Astrocyte of the hippocampus (primary cell): ENCODE measurements at places on chromosomes 12 and 14.

DNA sequence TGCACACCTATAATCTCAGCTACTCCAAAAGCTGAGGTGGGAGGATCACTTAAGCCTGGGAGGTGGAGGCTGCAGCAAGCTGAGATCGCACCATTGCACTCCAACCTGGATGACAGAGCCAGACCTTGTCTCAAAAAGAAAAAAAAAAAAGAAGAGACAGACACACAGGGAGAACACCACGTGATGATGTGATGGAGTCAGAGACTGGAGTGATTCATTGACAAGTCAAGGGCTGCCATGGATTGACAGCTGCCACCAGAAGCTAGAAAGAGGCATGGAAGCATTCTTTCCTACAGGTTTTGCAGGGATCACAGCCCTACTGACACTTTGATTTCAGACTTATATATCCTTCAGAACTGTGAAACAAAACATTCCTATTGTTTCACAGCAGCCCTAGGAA is 3.5 kb upstream of the HCFC2 start:
- DNase-seq = no peak

DNA sequence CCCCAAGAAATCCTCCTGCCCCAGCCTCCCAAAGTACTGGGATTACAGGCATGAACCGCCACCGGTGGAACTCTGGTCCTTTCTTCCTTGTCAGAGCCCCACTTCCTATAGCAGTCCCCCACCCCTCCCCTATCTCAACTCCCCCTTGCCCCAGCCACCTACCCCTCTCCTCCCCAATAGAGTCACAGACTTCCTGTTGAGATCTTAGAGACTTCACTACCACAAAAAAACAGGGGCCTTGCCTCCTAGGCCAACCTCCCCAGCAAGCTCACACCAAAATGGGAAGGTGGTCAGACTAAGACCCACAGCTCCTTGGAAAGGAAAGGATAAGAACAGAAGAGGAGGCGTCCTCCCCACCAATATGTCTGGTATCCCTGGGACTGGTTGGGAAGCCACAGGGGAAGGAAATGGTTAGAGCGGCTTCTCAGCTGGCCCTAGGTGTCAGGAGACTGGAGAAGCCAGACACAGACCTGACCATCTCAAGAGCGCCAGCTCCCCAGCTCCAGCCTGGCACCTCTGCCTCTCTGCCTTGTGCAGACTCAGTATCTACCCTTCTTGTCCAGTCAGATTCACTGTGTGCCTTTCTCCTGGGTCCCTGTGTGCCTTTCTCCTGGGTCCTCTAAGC is 8.5 kb downstream of the ITGB7 start:
- DNase-seq = no peak

DNA sequence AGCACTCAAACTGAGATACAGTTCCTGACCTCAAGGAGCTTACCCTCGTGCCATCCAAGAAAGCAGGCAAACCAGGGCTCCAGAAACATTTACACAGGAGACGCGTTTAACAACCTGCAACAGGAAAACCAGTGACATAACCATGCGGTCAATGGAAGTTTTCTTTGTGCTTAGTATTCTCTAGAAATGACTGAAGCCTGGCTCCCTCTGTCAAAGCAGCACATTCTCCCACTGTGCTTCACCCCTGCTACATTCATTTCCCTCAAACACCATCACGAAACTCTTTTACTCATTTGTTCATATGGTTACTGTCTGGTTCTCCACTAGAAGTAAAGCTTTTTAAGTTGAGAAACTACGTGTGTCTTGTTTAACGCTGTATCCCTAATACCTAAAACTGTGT is 161.3 kb upstream of the CCND2 start:
- DNase-seq = no peak

DNA sequence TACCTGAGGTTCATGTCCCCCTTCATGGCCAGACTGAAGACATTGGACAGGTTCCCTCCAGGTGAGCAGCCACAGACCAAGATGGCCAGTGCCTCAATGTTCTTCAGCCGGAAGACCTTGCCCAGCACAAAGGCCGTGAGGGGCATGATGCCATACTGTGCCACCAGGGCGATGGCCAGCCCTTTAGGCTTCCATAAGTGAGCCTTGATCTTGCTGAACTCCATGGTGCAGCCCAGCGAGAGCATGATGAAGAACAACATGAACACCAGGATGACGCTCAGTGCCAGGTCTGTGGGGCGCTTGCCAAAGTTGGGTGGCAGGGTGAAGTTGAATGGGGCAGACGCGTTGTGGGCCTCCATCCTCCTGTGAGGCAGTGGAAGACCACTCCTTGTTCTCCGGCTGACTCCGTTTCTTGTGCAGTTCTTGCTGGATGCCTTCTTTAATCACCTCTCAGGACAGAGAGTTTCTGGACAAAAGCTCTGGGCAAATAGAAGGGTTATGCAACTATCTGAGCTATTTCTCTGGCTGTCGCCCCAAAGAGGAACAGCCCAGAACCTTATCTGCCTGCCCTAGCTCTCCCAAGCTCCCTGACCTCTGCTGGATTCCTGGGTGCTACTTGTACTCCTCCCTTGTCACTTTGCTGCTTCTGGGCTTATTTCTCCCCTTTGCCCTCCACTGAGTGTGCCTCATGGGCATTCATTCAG is at the start of gene SLC10A1:
SLC10A1 (minus strand) TSS at position 445 of the 704 bp plus-strand sequence; CDS start at position 359, 86 bp downstream.
- DNase-seq = no peak

DNA sequence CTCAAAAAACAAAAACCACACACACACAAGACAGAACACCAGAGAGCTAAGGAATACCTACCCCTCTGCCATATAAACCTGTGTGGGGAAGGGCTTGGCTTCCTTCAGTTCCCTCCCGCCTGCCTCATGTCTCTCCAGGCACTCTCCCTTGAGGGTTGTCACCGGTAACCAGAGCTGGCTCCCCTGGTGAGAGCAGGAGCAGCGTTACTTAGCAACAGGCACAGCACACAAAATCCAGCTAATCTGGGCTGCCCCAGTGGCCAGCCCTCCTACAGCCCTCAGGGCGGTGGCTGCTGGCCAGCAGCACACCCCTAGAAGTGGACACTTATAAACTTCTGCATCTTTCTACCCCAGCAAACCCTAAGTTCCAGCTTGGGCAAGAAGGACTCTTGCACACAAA is 21.6 kb upstream of the NR4A1 start:
- DNase-seq = peak; percentile 82

GRCh38 chr14:74981833-74982232 is 20.9 kb upstream of the EIF2B2 start:
- DNase-seq = no peak

GRCh38 chr12:92248977-92249376 is 103.3 kb upstream of the BTG1 start:
- no peak for DNase-seq

GRCh38 chr14:33657476-33657875 is 293.4 kb downstream of the EGLN3 start:
- DNase-seq = peak; percentile 44

DNA sequence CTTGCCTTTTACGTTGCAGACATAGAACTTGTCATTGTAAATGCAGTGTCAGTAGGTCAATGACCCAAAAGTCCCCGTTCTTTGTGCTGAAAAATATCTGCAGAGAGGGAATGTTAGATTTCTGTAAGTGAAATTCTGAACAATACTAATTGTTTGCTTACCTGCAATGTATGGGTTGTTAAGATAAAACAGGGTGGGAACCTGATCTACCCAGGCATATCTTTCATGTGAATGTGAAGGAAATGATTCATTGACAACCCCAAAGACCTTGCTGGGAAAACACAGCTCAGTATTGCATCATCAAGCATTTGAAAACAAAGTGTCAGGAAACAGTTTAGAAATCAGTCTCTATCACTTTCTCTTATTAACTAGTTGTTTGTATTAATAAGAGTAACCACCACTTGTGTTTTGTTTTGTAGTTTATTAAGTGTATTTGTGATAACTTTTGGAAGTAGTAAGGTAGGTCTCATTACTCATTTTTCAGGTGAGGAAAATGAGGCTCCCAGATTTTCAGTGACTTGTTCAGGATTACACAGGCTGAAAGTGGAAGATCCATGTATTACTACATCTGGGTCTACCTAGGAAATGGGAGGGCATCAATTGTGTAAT is 57.9 kb upstream of the SLC38A2 start:
- peak; percentile 69 for DNase-seq

DNA sequence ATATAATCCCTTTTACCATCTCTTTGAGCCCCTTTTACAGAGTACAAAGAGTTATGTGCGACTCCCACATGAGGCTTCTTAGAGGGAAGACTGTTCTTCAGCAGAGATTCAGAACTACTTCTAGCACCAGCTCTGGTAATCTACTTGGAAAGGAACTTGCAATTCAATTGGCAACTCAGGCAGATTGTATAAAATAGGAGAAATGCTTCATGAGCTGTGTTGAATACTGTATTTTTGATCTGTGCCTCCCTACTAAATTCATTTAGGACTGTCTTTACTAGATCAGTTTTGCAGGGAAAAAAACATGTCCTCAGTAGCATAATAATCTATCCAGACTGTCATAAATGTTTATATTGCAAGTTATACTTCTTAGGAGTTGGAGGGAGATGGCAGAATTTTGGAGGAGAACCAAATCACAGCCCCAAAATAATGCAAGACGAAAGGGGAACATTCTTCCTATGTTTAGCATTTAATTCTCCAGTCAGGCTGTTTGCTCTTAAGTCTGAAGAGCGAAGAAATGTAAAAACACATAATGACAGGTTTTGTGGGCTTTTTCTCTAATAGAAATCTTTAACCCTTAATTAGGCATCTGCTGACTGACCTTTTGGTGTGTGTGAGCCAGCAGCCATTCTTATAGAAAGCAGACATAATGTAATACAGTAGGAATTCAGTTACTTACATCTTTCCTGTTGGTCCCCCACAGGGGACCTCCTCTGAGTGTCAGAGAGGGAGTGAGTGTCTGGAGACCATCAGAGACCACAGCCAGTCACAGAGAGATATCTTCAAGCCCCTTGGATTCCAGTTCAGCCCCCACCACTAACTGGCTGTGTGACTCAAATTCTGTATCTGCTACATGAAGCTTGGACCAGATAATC is 3.9 kb downstream of the ANO4 start:
- peak; percentile 78 for DNase-seq

DNA sequence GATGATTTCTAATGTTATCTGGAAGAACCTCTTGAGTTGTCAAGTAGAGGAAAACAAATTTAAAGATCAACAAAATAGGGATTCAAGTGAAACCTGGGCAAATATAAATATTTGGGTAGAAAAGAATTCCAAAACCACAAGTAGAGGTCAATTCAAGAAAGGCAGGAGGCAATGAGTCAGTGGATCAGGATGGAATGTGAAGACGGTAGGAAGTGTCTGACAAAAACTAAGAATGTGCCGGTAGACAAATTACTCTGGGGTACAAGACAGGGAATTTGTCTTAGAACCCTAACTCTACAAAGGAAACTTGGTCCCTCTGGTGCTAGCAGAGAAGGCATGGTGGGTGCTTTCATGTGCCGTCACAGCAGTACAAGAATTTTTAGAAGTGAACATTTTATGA is 13.6 kb downstream of the ABCD2 start:
- DNase-seq = peak; percentile 56

DNA sequence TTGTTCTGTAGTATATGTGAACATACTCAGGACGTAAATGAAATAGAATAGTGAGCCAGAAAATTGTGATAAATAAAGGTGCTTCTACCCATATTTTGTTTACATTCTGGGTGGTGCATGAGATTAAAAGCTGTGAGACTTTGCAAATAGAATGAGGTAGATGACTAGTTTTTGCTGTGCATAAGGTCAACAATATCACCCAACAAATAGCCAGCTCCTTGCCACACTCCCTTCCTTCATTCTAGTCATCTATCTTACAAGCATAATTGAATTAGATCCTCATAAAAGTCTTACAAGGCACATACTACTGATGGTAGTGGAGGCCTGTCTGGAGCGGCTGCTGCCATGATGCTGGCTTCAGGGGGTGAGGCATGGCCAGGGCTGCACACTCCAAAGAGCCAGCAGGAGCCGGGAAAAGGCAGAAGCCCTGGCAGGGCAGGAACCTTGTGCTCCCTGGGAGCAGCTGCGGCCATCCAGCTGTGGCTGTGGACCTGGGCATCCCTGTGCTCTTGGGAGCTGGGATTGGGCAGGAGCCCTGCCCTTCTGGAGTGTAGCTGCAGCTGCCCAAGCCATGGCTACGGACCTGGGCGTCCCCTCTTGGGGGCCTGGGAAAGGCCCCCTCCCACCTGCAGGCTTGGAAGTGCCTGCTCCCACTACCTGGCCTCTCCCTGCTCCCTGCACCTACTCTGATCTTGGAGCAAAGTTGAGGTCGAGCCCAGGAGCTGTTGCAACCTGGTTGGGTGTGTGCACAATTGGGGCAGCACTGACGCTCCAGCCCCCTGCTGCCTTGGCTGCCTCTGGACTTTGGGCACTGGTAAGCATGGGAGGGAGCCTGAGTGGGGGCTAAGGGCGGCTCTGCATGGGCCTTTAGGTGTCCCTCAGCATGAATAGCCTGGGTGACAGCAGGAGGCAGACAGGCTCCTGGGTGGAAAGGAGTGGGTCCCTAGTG is 112.8 kb downstream of the DACT1 start:
- DNase-seq = no peak

DNA sequence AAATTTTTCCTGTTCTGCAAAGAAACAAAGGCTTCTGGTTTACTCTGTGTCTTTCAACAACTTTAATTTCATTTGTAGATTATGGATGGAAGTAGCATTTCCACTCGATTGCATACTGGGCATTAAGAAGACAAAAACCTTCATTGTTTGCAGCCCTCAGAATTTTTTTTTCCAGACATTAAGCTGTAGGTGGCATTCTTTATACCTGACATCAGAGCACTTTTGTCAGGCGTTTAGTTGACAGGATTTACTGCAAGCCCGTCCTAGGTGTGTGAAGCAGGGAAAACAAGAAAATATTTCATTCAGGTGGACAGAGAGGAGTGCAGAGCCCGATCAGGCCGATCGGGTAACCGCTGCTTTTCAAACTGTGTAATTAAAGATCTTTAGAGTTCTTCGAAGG is 107.5 kb downstream of the TMEM260 start:
- peak; percentile 47 for DNase-seq

GRCh38 chr14:34450958-34451357 is 11.1 kb downstream of the SPTSSA start:
- DNase-seq = no peak

DNA sequence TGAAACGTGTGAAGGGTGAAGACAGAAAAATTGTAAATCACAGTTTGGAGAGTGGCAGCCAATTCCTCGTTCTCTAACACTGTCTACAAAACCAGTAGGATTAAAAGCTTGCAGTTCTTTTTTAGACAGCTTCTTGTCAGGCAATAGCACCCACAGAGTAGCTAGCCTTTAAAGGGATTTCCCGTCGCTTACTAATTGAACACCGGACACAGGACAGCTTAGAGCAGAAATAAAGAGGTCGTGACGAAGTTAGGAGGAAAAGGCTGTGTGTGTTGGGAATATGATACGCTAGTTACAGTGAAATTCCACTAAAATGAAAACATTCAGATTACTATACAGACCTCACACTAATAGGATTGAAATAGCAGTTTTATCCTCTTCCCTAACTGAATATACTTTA is 149.1 kb upstream of the FLRT2 start:
- DNase-seq = peak; percentile 7

DNA sequence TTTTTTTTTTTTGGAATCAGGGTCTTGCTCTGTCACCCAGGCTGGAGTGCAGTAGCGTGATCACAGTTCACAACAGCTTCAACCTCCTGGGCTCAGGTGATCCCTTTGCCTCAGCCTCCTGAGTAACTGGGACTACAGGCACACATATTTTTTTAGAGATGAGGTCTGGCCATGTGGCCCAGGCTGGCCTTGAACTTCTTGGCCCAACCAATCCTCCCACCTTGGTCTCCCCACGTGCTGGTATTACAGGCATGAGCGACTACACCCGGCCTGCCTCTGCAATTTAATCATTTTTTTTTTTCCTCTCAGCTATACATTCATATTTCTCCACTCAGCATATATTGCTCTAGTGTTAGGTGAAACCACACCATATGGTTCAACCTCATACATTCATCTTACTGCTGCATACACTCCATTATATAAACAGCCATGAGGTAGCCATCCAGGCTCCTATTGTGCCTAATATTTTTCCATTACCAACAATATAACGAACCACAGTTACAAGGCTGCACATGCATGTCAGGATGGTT is 7.1 kb downstream of the STX2 start:
- no peak for DNase-seq
